ENCODE measurements at places on chromosomes 3 and 15.
A peak's percentile ranks its signal among the peaks of the same experiment; 100 is the strongest.

DNA sequence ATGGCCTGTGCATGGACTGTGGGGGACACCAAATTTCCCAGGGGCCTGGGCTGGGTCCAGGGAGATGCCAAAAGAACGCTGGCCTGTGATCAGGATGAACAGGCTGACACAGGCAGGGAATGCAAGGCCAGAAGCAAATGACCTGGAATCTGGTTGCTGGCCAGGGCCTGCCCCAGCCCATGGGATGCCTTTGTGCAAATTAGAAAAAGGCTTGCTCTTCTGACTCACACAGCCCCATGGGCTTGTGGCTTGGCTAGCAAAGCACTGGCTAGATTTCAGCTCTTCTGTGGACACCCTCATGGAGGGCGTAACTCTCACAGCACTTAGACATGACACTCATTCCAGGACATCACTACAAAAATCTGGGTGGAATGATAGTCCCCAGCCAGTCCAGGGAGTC, 356.0 kb downstream of the SHQ1 start:
- H3K27me3 ChIP-seq: no peaks in the 10 kb centered on the region
- no peak overlapping the region for H3K27ac ChIP-seq
- H3K4me3 ChIP-seq: no peak overlapping the region
- peaks cover 22% of the 10 kb centered on the region for H3K4me1 ChIP-seq
- DNase-seq: no peak
- peaks cover 5% of the 10 kb centered on the region for H3K36me3 ChIP-seq

GRCh38 chr3:165194511-165195240, 1.5 kb downstream of the SLITRK3 start:
- peaks cover 59% of the 10 kb centered on the region for H3K27me3 ChIP-seq
- DNase-seq: no peak
- H3K27ac ChIP-seq: no peak overlapping the region
- H3K4me3 ChIP-seq: no peak overlapping the region

- peak within 1 kb of the TSS; percentile 64 for H3K4me3 ChIP-seq
- H3K27ac ChIP-seq: no peak within 1 kb of the TSS
- peaks cover 2% of the 10 kb centered on the region for H3K4me1 ChIP-seq
- H3K27me3 ChIP-seq: peaks cover 35% of the 10 kb centered on the region
- peak; percentile 13 for DNase-seq
- H3K36me3 ChIP-seq: no peaks in the 10 kb centered on the region
These were observed at the start of gene FBN1 for GRCh38 chr15:48645558-48646330. Gene FBN1 (minus strand): TSS chr15:48645709. CDS start chr15:48644769, 940 bp downstream.

DNA sequence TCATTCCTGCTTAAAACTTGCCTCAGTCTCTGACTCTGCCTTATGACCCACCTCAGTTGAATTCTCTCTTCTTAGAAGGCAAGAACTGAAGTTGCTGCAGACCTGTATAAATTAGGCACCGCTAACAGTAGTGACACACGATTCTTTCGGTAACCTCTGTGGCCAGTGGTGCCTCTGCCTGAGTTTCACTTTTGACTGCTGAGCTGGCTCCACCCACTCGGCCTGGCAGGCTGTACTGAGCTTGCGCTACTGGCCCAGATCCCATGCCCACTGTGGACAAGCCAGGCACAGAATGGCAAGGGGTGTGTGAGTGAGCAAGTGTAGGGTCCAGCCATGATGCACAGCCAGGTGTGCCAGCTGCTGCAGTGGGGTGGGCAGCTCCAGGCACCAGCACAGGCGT, 19.1 kb upstream of the EIF1B start:
- H3K27me3 ChIP-seq: no peaks in the 10 kb centered on the region
- H3K27ac ChIP-seq: peak overlapping the region; percentile 41
- H3K4me1 ChIP-seq: no peaks in the 10 kb centered on the region
- H3K36me3 ChIP-seq: peaks cover 15% of the 10 kb centered on the region
- H3K4me3 ChIP-seq: no peak overlapping the region
- no peak for DNase-seq

DNA sequence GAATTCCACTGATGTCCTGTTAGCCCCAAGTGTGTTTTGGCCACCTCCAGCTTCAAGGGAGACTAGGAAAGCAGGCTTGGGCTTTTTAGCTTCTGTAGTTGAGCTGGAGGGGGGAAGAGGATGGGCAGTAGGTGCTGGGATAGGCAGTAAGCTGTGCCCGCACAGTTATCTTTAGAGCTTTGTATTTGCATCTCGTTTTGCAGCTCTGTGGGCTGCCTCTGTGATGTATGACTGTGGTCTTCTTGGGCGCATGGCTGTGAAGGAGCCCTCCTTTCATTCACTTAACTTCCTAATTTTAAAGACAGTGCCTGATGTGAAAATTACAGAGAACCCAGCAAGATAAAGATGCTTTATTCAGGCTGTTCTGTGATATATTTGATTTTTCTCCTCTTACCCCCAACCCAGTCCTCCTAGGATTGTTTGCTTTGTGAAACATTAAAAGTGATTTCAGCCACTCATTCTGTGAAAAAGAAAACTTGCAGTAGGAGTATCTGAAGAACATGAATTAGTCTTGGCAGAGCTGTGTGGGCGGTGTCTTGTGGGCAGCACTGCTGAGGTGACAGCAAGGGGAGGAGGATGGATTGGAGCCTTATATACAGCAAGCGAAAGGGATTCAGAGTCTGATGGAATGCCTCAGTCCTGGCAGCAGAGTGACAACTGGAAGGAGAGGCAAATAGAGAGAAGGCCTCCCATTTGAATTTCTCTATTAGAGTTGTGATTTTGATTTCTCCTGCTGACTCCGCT, 74.3 kb downstream of the LARS2 start:
- DNase-seq: peak; percentile 49
- H3K36me3 ChIP-seq: peaks cover 44% of the 10 kb centered on the region
- H3K4me1 ChIP-seq: peaks cover 34% of the 10 kb centered on the region

DNA sequence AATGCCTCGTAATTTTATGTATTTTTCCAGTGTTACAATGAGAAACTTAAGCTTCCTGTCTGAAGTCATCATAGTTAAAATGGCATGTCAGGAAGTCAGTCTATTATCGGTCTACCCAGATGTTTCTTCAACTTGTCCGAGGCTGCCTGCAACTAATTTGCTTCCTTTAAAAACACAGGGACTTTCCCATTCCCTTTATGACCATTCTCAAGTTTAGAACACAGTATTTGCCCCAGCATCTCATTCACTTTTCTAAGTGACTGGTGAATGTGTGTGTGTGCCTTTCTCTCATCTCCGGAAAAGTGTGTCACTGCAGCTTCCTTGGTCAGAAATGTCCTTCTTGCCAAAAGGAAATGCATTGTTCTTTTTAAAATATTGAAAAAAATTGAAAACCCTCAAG, 466.6 kb downstream of the RAP2B start:
- peaks cover 2% of the 10 kb centered on the region for H3K27me3 ChIP-seq
- no peak for DNase-seq
- peak overlapping the region; percentile 43 for H3K4me3 ChIP-seq
- peaks cover 72% of the 10 kb centered on the region for H3K4me1 ChIP-seq
- peak overlapping the region; percentile 50 for H3K27ac ChIP-seq
- peaks cover 2% of the 10 kb centered on the region for H3K36me3 ChIP-seq

- H3K27me3 ChIP-seq: no peaks in the 10 kb centered on the region
- no peak overlapping the region for H3K4me3 ChIP-seq
- H3K4me1 ChIP-seq: no peaks in the 10 kb centered on the region
- H3K27ac ChIP-seq: no peak overlapping the region
- H3K36me3 ChIP-seq: no peaks in the 10 kb centered on the region
- no peak for DNase-seq
These were observed 1352.5 kb downstream of the ZPLD1 start for GRCh38 chr3:103787164-103787871.

DNA sequence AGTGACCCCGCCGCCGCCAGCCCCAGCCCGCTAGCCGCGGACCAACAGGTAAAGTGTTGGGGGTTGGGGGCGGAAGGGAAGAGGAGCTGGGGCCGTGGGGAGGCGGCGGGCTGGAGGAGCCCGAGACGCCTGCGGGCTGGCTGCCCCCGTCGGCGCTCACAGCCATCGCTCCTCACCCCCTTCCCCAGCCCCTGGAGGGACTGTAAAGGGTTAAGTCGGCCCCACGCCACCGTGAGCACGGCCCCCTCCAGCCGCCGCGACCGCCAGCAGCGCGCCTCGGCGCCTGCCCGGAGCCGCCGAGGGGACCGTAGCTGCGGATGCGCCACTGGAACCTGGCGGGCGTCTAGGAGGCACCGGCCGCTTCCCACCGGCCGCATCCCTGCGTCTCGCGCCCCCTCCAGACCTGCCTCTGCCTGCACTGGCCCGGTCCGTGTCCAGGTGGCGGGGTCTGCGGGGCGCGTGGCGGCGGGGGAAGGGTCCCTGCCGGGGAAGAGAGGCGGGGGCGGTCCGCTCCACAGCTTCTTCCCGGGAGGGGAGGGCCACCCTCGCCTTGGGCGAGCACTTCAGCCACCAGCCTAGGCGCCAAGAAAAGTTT, 522 bp downstream of the MED12L start:
- peaks cover 54% of the 10 kb centered on the region for H3K27me3 ChIP-seq
- no peak overlapping the region for H3K27ac ChIP-seq
- H3K4me1 ChIP-seq: peaks cover 14% of the 10 kb centered on the region
- DNase-seq: peak; percentile 13
- no peaks in the 10 kb centered on the region for H3K36me3 ChIP-seq
- peak overlapping the region; percentile 85 for H3K4me3 ChIP-seq

- no peak overlapping the region for H3K27ac ChIP-seq
- no peak for DNase-seq
- no peaks in the 10 kb centered on the region for H3K36me3 ChIP-seq
- no peak overlapping the region for H3K4me3 ChIP-seq
These were observed 13.1 kb upstream of the ZBTB38 start for GRCh38 chr3:141355242-141355641.

GRCh38 chr3:80750637-80751036, 982.8 kb upstream of the ROBO1 start:
- H3K27me3 ChIP-seq: no peaks in the 10 kb centered on the region
- DNase-seq: no peak
- H3K36me3 ChIP-seq: no peaks in the 10 kb centered on the region
- no peak overlapping the region for H3K4me3 ChIP-seq
- H3K4me1 ChIP-seq: no peaks in the 10 kb centered on the region

GRCh38 chr3:21520106-21520963, 230.7 kb downstream of the ZNF385D start:
- H3K27me3 ChIP-seq: no peaks in the 10 kb centered on the region
- no peaks in the 10 kb centered on the region for H3K36me3 ChIP-seq
- H3K4me3 ChIP-seq: no peak overlapping the region
- no peak for DNase-seq
- H3K27ac ChIP-seq: no peak overlapping the region
